ENCODE measurements at places on chromosomes 6 and 20. TPM values are rescaled to one million over a fixed set of nuclear protein-coding genes. Genes with fewer than 3 reads are reported as not detected.

DNA sequence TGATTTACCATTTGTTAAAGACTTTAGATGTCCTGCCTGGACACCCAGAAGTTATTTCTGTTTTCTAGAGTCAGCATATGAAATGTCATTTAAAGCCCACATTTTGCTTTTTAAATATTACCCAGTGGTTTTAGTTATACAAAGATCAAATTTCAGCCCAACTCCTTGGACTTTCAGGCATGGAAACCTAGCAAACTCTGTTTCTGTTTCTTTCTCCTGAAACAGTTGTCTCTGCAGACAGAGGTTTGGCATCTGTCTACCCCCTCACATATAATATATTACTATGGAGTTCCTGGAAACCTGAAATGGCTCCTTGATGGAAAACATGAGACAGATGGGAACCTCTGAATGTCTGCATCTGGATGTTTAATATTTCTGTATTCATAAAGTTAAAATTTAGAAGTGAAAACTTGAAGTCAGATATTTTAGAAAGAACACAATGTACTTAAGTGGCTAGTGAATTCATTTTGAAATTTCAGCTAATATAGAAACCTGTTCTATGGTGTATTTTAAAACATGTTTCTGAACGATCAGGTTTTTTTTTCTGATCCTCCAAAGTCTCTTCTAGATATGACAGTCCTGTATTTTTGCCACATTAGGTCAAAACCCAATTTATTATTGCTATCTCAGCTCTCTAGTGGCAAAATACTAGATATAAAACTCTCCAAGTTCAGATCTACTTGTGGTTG, 743.3 kb downstream of the CD109 start:
- ATAC-seq: no peak

- no peak for ATAC-seq
Measured at GRCh38 chr6:105177556-105177955, 2.3 kb downstream of the POPDC3 start.

GRCh38 chr6:113596387-113597230, 260.5 kb upstream of the MARCKS start:
- no peak for ATAC-seq

DNA sequence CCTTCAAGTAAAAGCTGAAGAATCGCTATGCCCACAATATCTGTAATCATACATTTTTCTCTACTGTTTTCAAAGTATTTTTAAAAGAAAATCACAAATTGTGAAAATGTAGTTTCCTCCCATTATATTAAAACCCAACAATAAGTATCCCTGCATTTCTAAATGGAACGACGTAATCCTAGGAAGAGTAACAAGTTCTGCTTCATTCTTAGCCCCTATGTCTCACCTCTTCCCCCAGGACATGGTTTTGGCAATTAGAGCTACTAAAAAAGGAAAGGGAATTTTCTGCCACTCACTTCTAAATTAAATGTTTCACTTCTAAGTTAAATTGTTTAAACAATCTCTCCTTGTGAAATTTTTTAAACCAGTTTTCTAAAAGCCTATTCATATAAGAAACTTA, 47.4 kb downstream of the TBPL1 start:
- no peak for ATAC-seq

DNA sequence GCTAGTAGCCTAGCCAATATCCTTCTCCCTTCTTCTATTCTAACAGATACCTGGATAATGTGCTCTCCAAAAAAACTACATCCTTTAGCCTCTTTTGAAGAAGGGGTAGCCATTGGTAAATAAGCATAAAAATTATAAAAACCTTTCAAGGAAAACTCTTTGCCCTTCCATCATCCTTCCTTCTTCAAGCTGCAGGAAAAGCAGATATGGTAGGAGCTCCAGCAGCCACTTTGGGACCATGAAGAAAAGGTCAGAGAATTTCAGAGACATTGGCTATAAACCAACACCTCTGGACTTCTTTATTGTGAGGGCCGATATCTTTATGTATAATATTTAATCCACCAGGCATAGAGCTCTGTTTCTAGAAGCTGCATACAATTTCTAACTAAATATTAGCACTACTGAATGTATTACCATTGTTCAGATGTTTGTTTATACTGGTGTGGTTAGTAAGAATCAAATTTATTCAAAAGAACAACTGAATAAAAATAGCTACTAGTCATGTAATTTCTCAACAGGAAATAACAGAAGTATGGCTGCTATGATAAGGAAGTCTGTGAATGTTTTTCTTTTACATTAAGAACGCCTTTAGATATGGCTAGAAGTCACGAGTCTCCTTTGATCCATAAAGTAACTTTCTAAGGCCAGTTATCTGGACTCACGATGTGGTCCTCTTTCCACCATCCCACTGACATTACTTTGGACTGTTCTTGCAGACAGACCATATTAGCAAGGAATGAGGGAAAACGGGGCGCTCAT, 32.2 kb downstream of the MYLK4 start:
- ATAC-seq: no peak

DNA sequence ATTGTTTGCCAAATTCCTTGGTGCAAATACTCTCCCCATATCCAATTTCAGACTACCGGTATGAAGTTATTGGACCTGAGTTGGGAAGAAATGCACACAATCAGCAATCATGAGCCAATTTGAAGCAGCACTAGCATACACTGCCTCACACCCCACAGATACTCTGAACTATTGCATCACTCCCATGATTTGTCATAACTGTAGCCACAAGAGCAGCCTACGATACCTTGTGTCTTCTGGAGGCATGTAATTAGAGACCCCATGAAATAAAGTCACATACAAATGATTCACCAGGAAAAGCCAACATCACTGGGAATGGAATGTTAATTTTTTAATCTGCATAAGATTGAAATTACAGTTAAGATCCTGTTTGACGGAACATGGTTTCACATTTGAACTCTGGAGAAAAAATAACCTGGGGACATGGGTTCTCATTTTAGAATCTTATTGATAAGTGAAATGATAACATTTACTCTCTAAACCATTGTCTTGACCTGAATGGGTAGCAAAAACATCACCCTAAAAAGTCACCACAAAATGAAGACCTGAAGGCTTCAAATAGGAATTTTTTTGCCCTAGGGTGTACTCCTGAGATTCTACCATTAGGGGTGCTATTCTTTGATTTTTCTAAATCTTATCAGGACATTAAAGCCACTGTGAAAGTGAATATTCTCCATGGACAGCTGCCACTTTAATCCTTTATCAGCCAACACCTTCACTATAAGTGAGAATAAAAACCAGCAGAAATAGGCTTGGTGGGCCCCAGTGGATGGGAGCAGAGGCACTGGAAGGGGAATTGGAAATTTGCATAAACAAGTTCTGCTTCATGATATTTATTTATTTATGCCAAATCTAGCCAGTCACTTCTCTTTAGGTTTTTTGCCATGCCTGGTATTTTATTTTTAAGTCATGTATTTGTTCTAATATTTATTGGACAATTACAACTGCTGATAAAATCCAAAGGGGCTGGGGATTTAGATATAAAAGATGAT, 34.5 kb upstream of the HBS1L start:
- ATAC-seq: no peak

GRCh38 chr20:50724851-50725723, 6.3 kb upstream of the PARD6B start:
- ATAC-seq: peak; percentile 82

DNA sequence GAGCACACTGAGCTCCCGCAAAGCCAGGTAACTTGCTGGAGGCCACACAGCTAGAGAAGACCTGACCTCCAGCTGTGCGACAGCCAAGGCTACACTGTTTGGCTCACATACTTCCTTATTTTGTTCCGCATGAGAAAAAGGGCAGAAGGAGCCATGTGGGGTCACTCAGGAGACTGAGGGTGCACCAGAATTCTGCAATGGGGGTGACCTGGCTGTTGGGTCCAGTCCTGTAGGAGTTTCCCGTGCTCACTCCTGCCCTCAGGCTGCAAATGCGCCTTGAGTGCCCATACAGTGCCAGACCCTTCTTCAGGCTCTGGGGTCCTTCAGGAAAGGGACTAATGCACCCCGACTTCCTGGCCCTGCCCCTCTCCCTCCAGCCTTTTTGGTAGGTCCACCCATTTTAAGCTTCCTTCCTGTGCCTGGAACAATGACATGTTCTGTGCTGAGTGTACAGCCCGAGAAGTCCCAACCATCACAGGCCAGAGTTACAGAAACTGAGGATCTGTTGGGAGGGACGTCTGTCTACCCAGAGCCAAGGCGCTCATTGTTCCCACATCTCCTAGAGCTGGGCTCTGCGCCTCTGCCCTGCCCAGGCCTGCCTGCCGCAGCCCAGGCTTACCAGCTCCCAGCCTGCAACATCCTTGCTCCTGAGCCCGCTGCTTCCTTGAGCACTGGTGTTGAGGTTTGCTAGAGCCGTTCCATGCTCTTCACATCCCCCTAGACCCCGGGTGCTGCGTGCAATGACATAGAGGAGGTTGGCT, 33.5 kb upstream of the CD93 start:
- ATAC-seq: peak; percentile 64

GRCh38 chr6:34586327-34587040, 30.4 kb upstream of the SPDEF start:
- no peak for ATAC-seq

GRCh38 chr6:144595266-144595665, 310.1 kb downstream of the UTRN start:
- no peak for ATAC-seq

DNA sequence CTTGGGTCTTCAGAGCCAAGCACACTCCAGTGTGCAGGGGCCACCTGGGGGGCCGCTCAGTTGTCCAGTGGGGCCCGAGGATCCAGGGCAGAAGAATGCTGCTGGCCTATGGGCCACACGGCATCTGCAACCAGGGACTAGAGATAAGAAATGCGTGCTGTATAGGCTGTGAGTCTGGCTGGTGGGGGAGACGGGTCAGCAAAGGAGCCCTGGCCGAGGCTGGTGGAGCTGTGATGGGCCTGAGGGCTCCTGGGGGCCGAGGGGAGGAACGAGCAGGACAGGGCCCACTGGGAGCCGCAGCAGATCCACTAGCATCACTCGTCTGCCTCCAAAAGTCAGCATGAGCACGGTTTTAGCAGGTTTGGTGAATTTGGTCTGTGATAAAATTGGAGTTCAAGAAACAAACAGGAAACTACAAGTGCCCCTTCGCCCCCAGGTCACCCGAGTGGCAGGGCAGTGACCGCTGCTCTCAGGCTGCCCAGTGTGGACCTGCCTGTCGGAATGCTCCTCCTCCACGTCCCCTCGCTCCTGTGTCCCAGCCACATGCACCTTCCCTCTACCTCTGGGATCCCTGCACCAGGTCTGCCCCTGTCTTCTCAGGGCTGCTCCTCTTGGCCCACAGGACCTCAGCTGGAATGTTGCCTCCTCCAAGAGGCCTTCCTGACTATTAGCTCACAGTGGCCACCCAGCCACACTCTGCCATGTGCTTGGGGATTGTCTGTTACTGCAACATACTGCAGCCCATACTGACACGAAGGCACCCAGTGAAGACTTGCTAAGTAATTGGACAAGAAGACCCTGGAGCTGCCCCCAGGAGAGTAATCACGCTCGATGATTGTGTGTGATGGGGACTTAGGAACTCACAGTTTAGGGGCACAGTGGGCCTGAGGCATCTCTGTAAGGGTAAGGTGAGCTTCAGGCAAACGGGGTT, 10.9 kb downstream of the ACSS1 start:
- ATAC-seq: no peak

DNA sequence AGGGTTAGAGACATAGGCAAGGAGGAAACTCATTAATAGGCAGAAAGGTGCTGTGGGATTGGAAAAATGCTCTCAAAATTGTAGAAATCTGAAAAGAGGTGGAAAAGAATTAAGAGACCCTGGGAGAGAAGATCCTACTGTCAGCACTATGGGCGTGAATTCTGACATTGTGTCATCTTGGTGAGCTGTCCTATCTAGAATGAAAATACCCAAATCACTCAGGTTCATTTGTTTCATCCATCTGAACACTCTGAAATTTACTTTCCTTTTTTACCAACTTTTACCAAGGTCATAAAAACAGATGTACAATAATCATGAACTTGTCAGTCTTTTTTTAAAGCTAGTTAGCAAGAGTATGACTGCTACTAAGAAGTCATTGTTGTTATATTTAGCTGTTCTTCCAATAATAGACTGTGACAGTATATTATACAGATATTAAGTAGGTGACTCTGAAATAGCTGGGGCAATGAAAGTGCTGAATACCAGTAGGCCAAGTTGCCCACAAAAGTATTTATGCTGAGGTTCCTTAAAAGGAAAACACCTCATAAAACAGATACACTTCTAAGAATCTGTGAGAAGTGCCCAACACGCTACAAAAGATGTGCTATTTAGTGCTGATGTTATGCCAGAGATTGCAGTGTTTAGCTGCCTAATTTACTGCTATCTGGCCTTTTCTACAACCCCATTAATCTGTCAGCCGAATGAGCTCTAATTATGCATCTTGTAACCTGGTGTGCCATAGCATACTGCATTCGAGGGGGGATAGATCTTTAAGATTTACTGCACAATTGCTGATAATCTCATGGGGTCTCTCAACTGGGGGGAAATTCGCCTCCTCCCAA, 217.5 kb upstream of the SUPT3H start:
- no peak for ATAC-seq

DNA sequence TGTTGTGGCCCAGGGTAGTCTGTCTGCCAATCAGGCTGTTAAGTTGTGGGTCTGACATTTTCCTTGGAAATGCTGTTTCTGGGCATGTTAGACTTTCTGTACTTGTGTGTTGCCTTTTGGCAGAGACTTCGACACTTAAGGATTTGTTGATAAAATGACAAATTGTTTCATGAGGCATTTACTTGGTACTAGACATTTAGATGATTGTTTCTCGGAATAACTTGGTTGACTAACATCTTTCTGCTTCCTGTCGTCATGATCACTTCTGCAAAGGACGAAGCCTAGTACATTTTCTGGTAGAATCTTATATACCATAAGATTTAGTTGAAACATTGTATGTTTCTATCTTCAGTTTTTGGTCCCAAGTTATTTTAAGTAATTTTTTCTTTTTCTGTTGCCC, 34.1 kb downstream of the UTRN start:
- ATAC-seq: no peak

- no peak for ATAC-seq
Measured at GRCh38 chr6:107418118-107418517, 41.2 kb downstream of the PDSS2 start.

GRCh38 chr6:16770701-16771569, 9.7 kb upstream of the ATXN1 start:
- ATAC-seq: peak; percentile 84

DNA sequence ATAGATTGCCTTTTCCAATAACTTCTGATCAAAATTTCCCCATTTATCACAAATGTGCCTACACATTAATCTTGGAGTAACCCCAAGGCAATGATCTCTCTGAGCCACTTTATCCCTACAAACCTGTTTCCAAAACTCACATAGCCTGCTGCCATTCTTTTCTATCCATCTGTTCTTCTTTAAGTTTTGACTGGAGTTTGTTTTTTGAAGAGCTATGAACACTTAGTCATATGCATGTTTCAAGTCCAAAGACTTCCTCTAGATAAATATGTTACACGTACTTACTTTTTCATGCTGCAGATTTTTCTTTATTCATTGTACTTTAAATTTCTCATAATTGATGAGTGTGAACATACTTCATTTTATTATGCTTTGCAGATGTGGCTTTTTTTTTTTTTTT, 488.9 kb upstream of the CITED2 start:
- ATAC-seq: no peak

Gene CLVS2
- 0.27 TPM for total RNA-seq

Gene COL11A2
- 0.40 TPM for total RNA-seq

Gene SLC44A4
- total RNA-seq: 4.5 TPM

Gene SIRPB1
- 4.2 TPM for total RNA-seq

Gene GNAS-AS1
- not detected for total RNA-seq

Gene PARD6B
- total RNA-seq: 2.6 TPM

Gene OR2H1
- total RNA-seq: not detected

Gene TREML1
- total RNA-seq: not detected

Gene FRK
- 1.9 TPM for total RNA-seq

Gene DDR1
- total RNA-seq: 27.9 TPM

Gene VSX1
- not detected for total RNA-seq

Gene ELOVL2
- not detected for total RNA-seq
